ENCODE measurements at places on chromosomes 12 and 14.

DNA sequence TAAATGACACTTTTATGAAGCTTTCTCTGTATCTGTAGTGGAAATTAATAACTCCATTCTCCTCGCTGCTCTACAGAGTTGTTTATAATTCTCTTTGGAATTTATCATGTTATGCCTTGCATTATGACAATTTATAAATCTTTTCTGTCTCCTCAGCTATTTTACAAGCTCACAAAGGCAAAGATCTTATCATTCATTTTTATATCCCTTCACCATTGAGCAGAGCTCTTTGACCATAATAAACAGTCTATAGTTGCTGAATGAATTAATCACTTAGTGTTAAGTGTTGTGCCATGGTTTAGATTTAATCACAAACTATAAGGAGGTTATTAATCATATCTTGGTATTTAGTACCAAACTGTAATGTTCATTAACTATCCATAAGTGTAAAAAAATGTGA lies 126.4 kb downstream of the NAV3 start:
- DNase-seq: no peak

GRCh38 chr12:21615431-21615830 lies 10.8 kb upstream of the GYS2 start:
- DNase-seq: no peak

GRCh38 chr14:87955501-87955900 lies 37.5 kb downstream of the GALC start:
- no peak for DNase-seq

GRCh38 chr14:41201696-41202095 lies 405.0 kb upstream of the LRFN5 start:
- no peak for DNase-seq

DNA sequence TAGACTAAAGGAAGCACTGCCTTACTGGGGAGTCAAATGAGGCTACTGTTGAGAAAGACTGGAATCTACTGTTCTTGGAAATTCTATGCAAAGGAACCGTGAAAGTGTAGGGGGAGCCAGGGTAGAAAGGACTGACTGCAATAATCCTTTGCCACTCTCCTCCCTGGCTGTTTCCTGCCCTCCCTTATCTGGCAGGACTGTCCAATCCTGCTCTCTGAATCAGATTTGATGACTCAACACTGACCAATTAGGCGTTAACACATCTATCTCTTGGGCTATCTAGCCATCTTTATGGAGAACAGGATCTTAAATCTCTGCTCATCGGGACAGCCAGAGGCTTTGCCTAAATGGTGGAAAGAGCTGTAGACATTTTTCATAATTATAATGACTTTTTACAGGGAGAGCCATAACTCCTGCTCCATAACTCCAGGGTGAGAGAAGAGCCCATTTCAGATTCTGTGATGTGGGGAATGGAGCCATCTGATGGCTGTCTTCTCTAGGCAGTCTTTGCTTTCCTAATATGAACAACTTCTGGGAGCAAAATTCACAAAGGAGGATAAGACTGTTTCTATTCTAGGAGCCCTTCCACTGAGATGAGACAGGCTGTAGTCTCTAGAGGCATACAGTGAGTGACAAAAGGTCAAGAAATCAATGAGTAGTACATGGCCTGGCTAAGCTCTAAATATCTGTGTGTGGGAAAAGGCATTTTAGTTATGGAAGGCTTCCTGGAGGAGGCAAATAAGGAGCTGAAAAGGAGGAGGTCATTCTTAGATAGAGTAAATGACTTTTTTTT lies 68.9 kb upstream of the CISTR start:
- DNase-seq: no peak
